ENCODE measurements at places on chromosomes 7 and 10. TPM values are rescaled to one million over a fixed set of nuclear protein-coding genes. Genes with fewer than 3 reads are reported as not detected.

DNA sequence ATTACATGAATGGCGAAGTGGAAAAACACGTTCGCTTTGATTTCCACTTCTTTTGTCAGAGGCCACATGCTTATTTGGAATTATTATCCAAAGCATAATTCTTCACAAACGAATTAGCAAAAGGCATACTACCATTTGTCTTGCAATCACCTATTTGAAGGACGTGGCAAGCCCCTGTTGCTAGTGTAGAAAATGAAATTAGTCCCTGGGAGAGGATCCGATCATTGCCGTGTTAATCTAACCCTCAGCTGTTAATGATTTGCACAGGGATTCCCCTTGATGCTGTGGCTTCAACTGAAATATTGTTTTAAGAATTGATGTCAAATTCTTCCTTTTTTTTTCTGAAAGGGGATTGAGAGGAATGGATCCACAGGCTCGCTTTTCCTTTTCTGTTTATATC lies 4.6 kb downstream of the AGMO start:
- no peak for DNase-seq
- no peaks in the 10 kb centered on the region for H3K4me1 ChIP-seq
- no peaks in the 10 kb centered on the region for H3K36me3 ChIP-seq
- H3K4me3 ChIP-seq, result no peak overlapping the region
- no peak overlapping the region for H3K27ac ChIP-seq
- H3K27me3 ChIP-seq, result no peaks in the 10 kb centered on the region

GRCh38 chr10:22341190-22341925 lies 3.9 kb upstream of the SPAG6 start:
- peak overlapping the region; percentile 98 for H3K27ac ChIP-seq
- H3K27me3 ChIP-seq, result peaks cover 74% of the 10 kb centered on the region
- H3K4me3 ChIP-seq, result peak overlapping the region; percentile 83
- no peaks in the 10 kb centered on the region for H3K36me3 ChIP-seq
- peak; percentile 61 for DNase-seq

GRCh38 chr7:117220836-117221235 lies 102.0 kb downstream of the WNT2 start:
- peaks cover 37% of the 10 kb centered on the region for H3K36me3 ChIP-seq
- no peaks in the 10 kb centered on the region for H3K4me1 ChIP-seq
- no peak overlapping the region for H3K27ac ChIP-seq

DNA sequence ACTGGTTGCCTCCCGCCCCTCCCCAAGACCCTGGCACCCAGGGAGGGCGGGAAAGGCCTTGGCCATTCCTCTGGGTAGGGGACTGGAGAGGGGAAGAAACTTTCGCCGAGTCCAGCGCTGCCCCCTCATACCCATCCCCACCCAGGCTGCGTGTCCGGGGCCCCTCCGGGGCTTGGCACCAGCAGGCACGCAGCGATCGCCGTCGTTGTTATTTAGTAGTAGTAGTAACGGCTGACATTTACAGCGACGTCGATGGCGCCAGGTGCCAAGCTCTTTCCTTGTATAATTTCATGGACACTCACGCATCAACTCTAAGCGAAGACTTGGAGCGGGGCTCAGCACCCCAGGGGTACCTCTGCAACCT lies 3.3 kb upstream of the PDGFA start:
- H3K27ac ChIP-seq, result peak overlapping the region; percentile 56
- no peak for DNase-seq
- H3K4me3 ChIP-seq, result peak overlapping the region; percentile 47
- peaks cover 45% of the 10 kb centered on the region for H3K4me1 ChIP-seq
- H3K36me3 ChIP-seq, result no peaks in the 10 kb centered on the region

DNA sequence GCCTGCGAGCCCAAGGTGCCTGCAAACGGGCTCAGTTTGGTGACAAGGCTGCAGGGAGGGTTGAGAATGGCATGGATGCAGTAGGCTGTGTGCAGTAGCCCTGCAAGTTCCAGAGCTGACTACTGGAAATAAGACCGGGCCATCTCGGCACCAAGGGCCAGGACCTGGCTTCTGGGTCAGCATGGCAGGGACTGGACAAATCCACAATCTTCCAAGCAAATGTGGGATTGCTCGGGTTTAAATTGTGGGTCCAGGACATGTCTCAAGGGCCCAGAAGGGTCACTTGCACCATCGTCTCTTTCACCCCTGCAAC lies 78.0 kb downstream of the GPR26 start:
- no peak for DNase-seq
- H3K4me1 ChIP-seq, result no peaks in the 10 kb centered on the region
- H3K27ac ChIP-seq, result no peak overlapping the region

DNA sequence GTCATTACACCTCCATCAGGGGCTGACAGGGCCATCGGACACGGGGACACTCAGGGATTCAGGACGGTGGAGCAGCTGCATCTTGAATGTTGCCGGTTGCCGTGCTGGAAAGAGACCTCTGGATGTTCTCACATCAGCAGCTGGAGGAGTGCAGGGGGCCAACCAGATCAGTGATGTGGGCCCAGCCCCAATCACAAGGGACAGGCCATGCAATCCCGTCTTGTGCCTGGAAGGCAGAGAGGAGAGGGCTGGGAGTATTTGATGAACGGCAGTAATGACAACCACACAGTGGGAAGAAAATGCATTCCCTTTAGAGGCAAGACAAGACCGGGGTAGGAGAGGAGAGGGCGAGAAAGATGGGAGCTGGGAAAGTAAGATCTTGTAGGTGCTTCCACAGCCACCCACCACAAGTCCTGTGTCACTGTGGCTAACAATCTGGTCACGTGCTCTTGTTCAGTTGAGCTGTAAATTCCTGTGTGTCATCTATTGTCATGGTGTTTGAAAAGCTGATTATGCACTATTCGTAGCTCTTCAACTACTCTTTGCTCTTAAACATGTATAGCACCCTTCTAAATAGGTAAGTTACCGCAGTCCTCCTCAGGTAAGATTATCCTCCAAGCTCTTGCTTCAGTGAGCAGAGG lies 85.9 kb upstream of the LEP start:
- no peaks in the 10 kb centered on the region for H3K36me3 ChIP-seq
- no peak overlapping the region for H3K27ac ChIP-seq
- H3K4me1 ChIP-seq, result no peaks in the 10 kb centered on the region
- no peaks in the 10 kb centered on the region for H3K27me3 ChIP-seq
- H3K4me3 ChIP-seq, result no peak overlapping the region

- DNase-seq, result no peak
- H3K36me3 ChIP-seq, result no peaks in the 10 kb centered on the region
- no peak overlapping the region for H3K27ac ChIP-seq
- no peaks in the 10 kb centered on the region for H3K27me3 ChIP-seq
- H3K4me1 ChIP-seq, result peaks cover 9% of the 10 kb centered on the region
- H3K4me3 ChIP-seq, result no peak overlapping the region
Measured at GRCh38 chr10:88121361-88121760, 257.9 kb downstream of the PTEN start.

GRCh38 chr10:130137090-130137448 lies 878 bp downstream of the GLRX3 start:
- peak overlapping the region; percentile 98 for H3K4me3 ChIP-seq
- peaks cover 5% of the 10 kb centered on the region for H3K27me3 ChIP-seq
- H3K27ac ChIP-seq, result peak overlapping the region; percentile 91
- DNase-seq, result no peak
- H3K36me3 ChIP-seq, result peaks cover 5% of the 10 kb centered on the region

DNA sequence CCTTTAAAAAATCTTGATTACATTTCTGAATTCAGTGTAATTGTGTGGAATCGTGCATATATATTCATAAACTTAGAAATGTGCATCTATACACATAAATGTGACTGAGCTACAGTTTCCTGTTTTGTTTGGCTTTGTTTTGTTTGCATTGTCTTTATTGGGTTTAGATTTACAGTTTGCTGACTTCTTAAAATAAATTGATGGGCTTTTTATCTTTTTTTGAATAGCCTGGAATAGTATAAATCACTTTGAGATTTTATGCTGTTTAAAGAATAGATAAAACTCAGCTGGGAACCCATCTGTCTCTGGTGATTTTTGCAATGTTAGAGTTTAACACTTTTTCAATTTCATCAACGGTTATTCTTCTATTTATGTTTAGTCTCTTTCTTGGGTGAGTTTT lies 21.2 kb upstream of the BRAF start:
- H3K4me1 ChIP-seq, result no peaks in the 10 kb centered on the region
- no peak for DNase-seq
- no peaks in the 10 kb centered on the region for H3K36me3 ChIP-seq
- H3K27ac ChIP-seq, result no peak overlapping the region
- H3K27me3 ChIP-seq, result no peaks in the 10 kb centered on the region
- H3K4me3 ChIP-seq, result no peak overlapping the region

DNA sequence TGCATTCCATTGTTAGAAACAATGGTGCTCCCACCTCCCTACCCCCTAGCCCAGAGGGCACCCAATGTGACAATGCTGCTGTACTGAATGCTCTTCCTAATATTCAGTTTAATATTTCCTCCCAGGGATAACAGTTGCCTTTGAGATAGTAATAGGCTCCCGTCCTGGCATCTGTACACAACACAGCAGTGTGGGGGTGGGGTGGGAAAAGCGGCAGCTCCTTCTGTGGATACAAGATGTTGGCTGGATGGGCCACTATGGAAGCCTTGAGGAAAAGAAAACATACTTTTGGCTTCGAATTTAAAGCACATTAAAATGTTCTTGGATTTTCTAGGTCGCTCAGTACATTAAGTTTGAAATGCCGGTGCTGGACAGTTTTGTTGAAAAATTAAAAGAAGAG lies 9.2 kb upstream of the ZNF22 start:
- H3K36me3 ChIP-seq, result peaks cover 22% of the 10 kb centered on the region
- peaks cover 64% of the 10 kb centered on the region for H3K4me1 ChIP-seq
- no peak overlapping the region for H3K4me3 ChIP-seq
- no peaks in the 10 kb centered on the region for H3K27me3 ChIP-seq
- H3K27ac ChIP-seq, result peak overlapping the region; percentile 59

GRCh38 chr10:11934262-11934661 lies 108.3 kb downstream of the UPF2 start:
- H3K4me1 ChIP-seq, result no peaks in the 10 kb centered on the region
- peaks cover 34% of the 10 kb centered on the region for H3K36me3 ChIP-seq
- no peak for DNase-seq
- no peaks in the 10 kb centered on the region for H3K27me3 ChIP-seq
- H3K27ac ChIP-seq, result no peak overlapping the region

- H3K27me3 ChIP-seq, result peaks cover 100% of the 10 kb centered on the region
- H3K36me3 ChIP-seq, result no peaks in the 10 kb centered on the region
- DNase-seq, result no peak
Measured at GRCh38 chr7:27173511-27173955, 587 bp downstream of the HOXA10 start.

DNA sequence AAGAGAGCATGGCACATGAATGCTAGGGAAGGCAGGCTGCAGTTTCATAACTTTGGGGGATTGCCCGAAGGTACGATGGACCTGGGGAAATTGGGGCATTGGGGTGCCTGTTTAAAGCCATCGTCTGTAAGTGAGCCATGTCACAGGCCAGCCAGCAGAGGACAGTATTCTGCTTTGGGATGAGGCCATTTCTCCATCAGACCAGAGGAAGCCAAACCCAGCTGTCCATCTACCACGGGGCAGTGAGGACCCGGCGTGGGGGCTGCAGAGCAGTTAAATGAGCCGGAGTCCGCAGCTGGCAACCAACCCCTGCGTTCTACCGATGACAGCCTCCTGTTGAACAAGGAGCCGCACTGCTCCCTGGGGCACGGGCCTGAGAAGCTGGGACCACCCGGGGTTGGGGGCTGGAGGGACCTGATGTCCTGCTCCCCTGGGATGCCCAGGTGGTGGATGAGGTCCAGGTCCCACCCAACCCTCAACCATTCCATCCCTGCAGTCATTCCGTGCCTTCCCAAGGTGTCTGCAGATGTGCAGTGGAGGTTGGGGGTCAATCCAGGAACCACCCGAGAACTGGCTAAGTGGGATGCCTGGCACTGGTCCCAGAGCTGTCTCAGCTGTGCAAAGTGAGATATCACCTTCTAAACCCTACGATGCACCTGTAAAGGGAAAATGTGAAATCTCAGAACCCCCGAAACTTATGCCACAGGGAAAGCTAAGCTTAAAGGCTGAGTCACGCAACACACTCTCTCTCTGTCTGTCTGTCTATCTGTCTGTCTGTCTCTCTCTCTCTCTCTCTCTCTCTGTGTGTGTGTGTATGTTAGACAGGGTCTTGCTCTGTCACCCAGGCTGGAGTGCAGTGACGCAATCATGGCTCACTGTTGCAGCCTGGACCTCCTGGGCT lies 12.1 kb upstream of the RHBDD2 start:
- H3K27me3 ChIP-seq, result no peaks in the 10 kb centered on the region
- H3K4me1 ChIP-seq, result peaks cover 9% of the 10 kb centered on the region
- no peak overlapping the region for H3K27ac ChIP-seq
- H3K4me3 ChIP-seq, result no peak overlapping the region
- DNase-seq, result peak; percentile 66

DNA sequence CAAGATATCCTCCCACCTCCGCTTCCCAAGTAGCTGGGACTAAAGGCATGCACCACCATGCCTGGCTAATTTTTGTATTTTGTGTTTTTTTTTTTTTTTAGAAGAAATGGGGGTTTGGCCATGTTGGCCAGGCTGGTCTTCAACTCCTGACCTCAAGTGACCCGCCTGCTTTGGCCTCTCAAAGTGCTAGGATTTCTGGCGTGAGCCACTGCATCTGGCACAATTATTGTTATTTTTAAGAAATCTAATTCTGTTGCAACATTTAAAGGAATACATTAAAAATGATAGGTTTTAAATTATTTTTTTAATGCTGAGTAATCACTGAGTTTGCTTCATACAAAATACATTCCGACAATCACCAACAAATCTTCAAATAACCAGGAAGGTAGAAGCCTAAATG lies 178.1 kb upstream of the SEMA3E start:
- no peaks in the 10 kb centered on the region for H3K4me1 ChIP-seq
- DNase-seq, result no peak
- no peaks in the 10 kb centered on the region for H3K36me3 ChIP-seq
- no peaks in the 10 kb centered on the region for H3K27me3 ChIP-seq

- H3K27ac ChIP-seq, result peak overlapping the region; percentile 42
- H3K4me3 ChIP-seq, result no peak overlapping the region
- no peak for DNase-seq
- peaks cover 86% of the 10 kb centered on the region for H3K4me1 ChIP-seq
Measured at GRCh38 chr7:130985361-130985760, 251.4 kb upstream of the KLF14 start.

DNA sequence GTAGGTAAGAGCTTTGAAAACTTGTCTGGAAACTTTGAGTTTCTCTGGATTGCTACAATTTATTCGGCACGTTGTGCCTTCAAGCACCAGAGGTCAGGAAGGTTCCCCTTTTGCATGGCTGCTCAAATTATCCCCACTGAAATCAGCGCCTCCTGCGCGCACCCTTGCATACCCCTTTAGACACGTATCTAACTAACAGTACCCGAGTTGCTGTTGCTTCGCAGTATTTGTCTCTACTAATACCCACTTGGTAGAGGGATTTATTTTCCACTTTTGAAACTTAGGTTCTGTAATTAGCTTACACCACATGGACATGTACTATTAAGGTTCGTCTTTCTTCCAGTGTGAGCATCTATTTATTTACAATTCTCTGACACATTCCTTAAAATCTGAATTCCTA lies 1.6 kb downstream of the MEOX2 start:
- DNase-seq, result no peak
- H3K36me3 ChIP-seq, result no peaks in the 10 kb centered on the region
- H3K4me3 ChIP-seq, result peak overlapping the region; percentile 45
- peaks cover 26% of the 10 kb centered on the region for H3K4me1 ChIP-seq
- no peak overlapping the region for H3K27ac ChIP-seq

Gene VAX1
- polyA plus RNA-seq, result not detected

Gene ELN
- polyA plus RNA-seq, result 19.4 TPM

Gene KCNH2
- polyA plus RNA-seq, result 4.2 TPM

Gene CLRN3
- polyA plus RNA-seq, result 0.25 TPM

Gene KIAA1217
- polyA plus RNA-seq, result 6.2 TPM

Gene CHN2
- 2.4 TPM for polyA plus RNA-seq

All from stomach (tissue), 19 donors.